ENCODE measurements at places on chromosomes 12 and 14.

- no peak for DNase-seq
Measured at GRCh38 chr14:102345232-102345631, 17.5 kb downstream of the CINP start.

GRCh38 chr14:101593411-101594238 lies 32.3 kb downstream of the DIO3 start:
- no peak for DNase-seq

GRCh38 chr14:97719931-97720330 lies 922.7 kb downstream of the VRK1 start:
- DNase-seq, result no peak

- no peak for DNase-seq
Measured at GRCh38 chr12:93823616-93824391, 146.6 kb downstream of the CRADD start.

DNA sequence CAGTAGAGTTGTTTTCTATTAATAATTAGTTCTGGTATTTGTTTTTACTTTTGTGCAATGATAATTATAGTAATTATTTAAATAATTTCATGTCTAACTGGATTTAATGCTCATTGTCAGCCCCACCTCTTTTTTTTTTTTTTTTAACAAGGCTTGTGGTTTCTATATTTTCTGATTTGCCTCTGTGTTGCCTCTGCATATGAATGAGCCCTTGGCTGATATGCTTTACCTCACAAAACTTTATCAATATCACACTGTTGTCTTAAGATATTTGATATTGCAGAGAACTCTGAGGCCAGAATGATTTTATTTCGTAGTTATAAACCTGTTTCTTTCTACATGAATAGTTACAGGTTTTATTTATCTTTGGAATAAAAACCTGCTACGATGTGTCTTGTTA lies 116.2 kb upstream of the ATP2B1 start:
- DNase-seq, result no peak

DNA sequence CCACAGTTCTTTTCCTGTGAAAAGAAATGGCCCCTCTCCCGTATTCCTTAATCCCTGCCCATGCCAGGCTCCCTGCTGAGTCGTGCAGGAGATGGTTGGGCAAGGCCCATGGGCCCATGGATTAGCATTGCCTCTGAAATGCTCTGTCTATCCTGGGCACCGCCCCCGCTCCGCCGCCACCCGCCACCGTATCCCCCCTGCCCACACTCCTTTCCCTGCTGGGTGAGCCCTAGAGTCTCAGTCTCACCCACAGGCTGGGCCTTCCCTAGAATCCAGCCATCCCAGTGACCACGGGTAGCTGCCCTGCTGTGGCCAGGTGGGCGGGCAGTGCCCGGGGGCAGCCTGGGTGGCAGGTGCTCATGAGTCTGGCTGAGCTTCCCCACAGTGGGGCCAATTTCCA lies 50.6 kb downstream of the TSPAN11 start:
- no peak for DNase-seq

DNA sequence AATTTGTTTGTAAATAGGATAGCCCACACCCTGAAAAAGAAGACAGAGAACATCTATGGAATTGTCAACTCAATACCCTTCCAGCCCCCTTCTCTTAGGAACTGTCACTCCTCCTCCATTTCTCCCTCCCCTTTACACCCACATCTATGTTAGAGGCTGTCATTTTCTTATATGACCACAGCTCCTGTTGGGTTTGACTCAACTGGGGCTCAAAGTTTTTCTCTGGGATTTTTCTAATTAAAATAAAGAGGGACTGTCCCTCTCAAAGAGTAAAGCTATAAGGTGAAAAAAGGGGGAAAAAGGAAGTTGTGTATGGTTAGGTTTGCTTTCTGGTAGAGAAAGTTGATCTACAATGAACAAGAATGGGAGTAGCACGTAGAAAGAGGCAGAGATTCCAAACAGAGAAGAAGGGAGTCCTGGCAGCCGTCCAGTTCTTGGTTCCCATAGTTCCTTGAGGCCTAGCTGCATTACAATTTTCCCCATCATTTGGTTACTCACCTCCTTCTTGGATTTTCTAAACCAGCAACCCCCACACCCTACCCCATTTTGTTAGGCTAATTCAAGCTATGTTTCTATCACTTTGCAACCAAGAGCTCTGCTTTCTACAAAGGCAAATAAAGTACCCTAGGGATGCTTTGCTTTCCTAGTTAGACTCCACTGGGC lies 44.3 kb upstream of the STK38L start:
- no peak for DNase-seq

GRCh38 chr14:105411017-105411941 lies 8.3 kb upstream of the MTA1 start:
- no peak for DNase-seq

DNA sequence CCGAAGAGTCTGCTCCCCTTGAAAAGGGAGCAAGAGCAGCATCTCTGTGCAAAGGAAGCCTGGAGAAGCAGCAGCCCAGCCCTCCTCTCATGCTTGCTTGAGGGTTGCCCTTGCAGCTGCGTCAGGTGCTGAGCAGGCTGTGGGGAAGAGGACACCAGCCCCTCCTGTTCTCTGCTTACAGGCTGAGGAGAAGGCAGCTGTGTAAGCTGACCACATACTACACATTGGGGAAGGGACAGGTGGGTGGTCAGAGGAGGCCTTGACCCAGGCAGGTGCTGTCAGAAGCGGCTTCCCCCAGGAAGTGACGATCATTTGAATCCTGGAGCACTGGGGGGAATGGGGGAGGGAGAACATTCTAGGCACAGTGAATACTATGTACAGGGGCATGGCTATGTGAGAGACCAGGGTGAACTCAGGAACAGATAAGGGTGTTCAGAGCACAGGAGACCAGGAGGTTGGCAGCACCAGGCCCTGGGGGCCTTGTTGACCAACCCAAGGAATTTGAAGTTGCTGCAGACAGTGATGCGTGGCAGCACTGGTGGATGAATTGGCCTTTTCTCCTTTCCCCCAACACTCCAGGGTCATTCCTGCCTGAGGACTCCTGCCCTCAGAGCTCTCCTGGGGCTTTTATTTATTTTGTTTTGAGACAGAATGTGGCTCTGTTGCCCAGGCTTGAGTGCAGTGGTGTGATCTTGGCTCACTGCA lies 2.7 kb upstream of the KLC1 start:
- no peak for DNase-seq

GRCh38 chr14:87896393-87897380 lies 96.3 kb downstream of the GALC start:
- DNase-seq, result no peak

GRCh38 chr12:75366629-75367028 lies 24.3 kb upstream of the GLIPR1L2 start:
- no peak for DNase-seq

DNA sequence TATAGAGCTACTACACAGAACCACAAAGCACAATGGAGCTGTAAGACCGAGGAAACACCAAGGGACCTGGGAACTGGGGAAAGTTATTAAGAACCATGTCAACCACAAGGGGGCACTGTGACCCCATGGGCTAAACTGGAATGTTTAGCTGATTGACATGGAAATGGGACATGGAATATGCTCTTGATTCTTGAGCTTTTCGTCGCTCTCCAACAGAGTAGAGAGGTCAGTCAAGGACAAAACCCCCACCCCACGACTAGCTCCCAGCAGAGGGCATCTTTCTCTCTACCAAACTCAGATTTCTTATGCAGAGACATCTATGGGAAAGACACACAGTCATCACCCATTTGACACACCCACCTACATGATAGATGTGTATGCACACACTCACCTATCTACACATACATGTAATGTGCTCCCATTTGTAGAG lies 10.1 kb downstream of the NDRG2 start:
- peak; percentile 61 for DNase-seq

GRCh38 chr14:100654814-100655740 lies 67.9 kb upstream of the BEGAIN start:
- no peak for DNase-seq

DNA sequence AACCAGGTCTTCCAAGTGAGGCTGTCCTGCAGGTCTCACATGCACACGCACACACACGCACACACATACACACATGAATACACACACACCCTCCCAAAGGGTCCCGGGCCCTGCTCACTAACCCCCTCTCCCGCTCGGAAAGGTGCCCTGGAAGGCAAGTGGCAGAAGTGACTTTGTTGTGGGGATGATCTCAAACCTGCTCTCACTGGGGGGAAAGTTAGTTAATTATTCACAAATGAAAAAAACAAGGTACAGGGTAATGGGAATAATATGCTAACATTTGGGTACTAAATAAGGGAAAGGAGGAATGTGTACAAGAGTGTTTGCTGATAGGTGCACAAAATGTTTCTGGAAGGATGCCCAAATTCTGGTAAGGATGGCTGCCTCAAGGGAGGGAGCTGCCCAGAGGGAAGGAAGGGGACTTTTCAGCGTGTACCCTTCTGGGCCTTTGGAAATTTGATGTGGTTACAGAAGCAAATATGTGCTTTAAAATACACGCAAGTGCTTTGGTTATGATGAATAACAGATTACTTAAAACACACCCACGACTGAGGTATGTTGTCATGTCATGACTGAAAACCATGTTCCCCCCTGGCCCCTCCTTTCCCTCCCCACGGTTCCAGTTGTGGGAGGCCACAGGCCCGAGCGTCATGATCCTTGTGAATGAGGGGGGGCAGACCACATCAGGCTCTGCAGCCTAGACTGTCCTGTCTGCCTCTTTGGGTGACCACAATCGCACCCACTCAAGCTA lies 43.3 kb upstream of the PLEKHG6 start:
- DNase-seq, result no peak

DNA sequence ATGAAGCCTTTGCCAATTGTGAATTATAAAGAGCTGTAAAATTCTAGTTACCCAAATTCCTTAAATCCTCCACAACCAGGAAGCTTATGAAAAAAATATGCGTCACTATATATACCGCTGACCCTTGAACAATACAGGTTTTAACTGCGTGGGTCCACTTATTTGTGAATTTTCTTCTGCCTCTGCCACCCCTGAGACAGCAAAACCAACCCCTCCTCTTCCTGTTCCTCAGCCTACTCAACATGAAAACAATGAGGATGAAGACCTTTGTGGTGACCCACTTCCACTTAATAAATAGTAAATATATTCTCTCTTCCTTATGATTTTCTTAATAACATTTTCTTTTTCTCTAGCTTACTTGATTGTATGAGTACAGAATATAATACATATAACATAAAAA lies 42.2 kb downstream of the CMKLR1 start:
- no peak for DNase-seq

- no peak for DNase-seq
Measured at GRCh38 chr14:68018598-68018997, 199.0 kb downstream of the RAD51B start.

DNA sequence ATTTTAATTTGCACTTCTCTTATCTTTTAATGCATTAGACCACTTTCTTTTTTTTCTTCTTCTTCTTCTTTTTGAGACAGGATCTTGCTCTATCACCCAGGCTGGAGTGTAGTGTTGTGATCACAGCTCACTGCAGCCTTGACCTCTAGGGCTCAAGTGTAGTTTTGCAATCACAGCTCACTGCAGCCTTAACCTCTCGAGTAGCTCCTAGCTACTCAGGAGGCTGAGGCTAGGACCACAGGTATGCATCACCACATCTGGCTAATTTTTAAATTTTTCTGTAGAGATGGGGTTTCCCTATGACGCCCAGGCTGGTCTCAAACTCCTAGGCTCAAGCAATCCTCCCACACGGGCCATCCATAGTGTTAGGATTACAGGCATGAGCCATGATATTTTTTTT lies 12.7 kb downstream of the TMED8 start:
- DNase-seq, result no peak

- no peak for DNase-seq
Measured at GRCh38 chr12:50567926-50568325, 63.1 kb downstream of the DIP2B start.

DNA sequence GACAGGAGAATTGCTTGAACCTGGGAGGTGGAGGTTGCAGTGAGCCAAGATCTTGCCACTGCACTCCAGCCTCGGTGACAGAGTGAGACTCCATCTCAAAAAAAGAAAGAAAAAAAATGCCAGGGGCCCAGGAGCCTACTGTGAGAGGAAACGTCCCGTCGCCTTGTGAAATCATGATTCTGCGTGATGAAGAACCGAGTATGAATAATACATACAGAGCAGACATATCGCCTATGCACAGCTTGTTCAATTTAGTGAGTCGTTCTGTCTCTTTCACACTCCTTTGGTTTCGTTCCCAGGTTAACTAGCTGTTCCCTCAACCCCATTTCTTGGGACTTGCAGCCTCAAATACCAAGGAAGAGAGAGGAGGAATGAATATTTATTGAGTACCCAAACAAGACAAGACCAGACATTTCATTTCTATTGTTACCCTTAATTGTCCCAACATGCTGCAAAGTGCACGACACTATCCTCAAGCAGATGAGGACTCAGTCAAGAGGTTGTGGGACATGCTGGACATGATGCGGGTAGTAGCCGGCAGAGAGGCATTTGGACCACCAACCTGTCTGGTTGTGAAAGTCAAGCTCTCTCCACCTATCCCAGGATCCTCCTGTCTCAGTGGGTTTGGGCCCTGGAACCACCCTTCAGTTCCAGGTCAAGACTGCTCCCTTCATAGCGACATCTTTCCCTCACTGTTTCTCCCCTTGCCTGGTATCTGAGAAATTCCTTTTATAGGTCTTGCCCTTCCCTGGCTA lies 8.6 kb upstream of the CD27 start:
- no peak for DNase-seq

DNA sequence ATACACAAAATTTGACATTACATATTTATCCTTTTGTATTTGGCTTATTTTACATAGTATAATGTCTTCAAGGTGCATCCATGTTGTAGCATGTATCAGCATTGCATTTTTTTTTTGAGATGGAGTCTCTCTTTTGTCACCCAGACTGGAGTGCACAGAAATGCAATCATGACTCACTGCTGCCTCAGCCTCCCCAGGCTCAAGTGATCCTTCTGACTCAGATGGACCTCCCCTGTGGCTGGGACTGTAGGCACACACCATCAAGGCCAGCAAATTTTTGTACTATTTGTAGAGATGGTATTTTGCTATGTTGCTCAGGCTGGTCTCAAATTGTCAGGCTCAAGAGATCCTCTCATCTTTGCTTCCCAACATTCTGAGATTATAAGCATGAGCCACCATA lies 214.4 kb upstream of the ALG10B start:
- DNase-seq, result no peak

GRCh38 chr12:68871921-68872320 lies 61.0 kb downstream of the CPM start:
- DNase-seq, result no peak

- no peak for DNase-seq
Measured at GRCh38 chr14:34775342-34775741, 60.9 kb upstream of the CFL2 start.

DNA sequence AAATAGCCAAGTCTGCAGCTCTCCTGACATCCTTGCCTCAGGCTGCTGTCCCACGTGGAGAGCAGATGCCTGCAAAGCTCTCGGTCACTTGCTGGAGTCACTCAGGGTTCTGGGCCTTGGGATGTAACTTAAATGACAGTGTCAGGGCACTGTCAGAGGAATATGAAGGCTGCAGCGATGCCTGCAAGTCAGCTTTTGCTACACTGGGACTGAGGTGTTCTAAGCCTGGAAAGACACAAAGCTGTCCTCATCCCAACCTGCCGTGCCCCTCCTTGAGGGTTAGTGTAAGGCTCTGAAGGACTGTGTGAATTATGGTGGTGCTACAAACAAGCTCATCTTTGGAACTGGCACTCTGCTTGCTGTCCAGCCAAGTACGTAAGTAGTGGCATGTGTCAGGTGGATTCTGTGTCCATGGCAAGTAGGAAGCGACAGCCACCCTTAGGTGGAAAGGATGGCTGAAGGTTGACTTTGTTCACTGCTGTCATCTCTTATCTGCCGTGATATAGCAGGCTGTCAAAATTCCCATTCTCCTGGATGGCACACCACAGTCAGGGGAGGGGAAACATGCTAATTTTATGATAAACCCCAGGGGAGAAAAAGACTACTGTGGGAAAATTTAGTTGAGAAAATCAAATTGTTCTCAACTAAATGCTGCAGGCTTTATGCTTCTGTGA lies 79.9 kb downstream of the DAD1 start:
- DNase-seq, result no peak
